ENCODE measurements at places on chromosomes 6 and 20.

GRCh38 chr6:43823879-43824702 lies 54.1 kb downstream of the VEGFA start:
- peak; percentile 20 for DNase-seq

GRCh38 chr6:119428633-119429032 lies 79.1 kb upstream of the MAN1A1 start:
- DNase-seq: no peak

GRCh38 chr6:67031451-67031850 lies 1324.4 kb upstream of the EYS start:
- DNase-seq: no peak

GRCh38 chr6:153778216-153778615 lies 260.8 kb upstream of the OPRM1 start:
- DNase-seq: no peak

DNA sequence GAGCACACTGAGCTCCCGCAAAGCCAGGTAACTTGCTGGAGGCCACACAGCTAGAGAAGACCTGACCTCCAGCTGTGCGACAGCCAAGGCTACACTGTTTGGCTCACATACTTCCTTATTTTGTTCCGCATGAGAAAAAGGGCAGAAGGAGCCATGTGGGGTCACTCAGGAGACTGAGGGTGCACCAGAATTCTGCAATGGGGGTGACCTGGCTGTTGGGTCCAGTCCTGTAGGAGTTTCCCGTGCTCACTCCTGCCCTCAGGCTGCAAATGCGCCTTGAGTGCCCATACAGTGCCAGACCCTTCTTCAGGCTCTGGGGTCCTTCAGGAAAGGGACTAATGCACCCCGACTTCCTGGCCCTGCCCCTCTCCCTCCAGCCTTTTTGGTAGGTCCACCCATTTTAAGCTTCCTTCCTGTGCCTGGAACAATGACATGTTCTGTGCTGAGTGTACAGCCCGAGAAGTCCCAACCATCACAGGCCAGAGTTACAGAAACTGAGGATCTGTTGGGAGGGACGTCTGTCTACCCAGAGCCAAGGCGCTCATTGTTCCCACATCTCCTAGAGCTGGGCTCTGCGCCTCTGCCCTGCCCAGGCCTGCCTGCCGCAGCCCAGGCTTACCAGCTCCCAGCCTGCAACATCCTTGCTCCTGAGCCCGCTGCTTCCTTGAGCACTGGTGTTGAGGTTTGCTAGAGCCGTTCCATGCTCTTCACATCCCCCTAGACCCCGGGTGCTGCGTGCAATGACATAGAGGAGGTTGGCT lies 33.5 kb upstream of the CD93 start:
- DNase-seq: no peak

Measured in RPMI8226 (cell line).